ENCODE measurements at places on chromosomes 5 and 9. TPM values are rescaled to one million over a fixed set of nuclear protein-coding genes. Genes with fewer than 3 reads are reported as not detected.

The GHR gene
- 13.8 TPM for total RNA-seq

- no peak overlapping the region for H3K27ac ChIP-seq
- no peaks in the 10 kb centered on the region for H3K4me1 ChIP-seq
- no peak for DNase-seq
Measured at GRCh38 chr5:57681942-57682341, 199.3 kb upstream of the ACTBL2 start.

DNA sequence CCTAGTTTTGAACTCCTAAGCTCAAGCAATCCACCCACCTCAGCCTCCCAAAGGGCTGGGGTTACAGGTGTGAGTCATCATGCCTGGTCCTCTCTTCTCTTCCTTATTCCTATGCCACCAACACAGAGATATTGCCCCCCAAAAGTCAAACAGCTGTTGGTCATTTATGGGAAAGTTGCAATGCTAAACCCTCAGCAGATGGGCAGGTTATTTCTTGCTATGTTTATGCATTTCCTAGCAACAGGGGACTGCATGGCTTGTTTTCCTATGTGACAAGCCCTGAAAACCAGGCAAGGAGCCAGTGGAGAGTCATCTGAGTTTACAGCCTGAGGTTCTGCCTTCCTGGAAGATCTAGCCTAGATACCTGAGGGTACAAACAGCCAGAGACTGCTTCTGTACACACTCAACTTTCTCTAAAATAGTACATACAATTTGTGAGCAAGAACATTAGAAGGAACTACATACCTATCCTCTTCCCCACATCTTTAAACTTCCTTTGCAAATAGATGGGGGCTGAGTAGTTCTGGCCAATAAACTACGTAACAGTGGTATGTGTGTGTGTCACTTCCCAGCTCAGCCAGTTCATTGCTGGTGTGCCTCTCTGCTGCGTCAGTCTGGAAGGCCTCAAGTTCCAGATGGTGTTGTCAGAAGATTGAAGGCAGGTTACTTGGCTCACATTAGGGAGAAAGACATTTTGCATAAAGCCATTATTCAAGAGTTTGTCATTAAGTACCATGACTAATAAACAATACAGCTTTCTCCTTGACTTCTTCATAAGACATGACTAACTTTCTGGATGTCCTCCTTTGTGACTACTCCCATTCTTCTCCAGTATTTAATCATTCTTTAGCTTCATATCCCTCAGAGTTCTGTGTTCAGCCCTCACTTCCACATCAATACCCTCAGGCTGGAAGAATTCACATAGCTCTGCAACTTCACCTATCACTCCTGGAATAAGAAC lies 65.3 kb downstream of the CSNK1A1 start:
- H3K4me3 ChIP-seq = no peak overlapping the region
- no peaks in the 10 kb centered on the region for H3K36me3 ChIP-seq
- peak overlapping the region; percentile 3 for H3K27ac ChIP-seq

The LPAR1 gene
- 40.8 TPM for total RNA-seq

- no peaks in the 10 kb centered on the region for H3K36me3 ChIP-seq
- peaks cover 3% of the 10 kb centered on the region for H3K27me3 ChIP-seq
- H3K4me1 ChIP-seq = no peaks in the 10 kb centered on the region
- H3K27ac ChIP-seq = no peak overlapping the region
Measured at GRCh38 chr5:144035046-144035740, 135.3 kb downstream of the YIPF5 start.

The LHX3 gene
- total RNA-seq = not detected

The ICE1 gene
- 36.7 TPM for total RNA-seq

The NUDT12 gene
- total RNA-seq = 48.2 TPM

GRCh38 chr5:131104169-131104808 lies 60.8 kb downstream of the HINT1 start:
- H3K4me3 ChIP-seq = no peak overlapping the region
- no peaks in the 10 kb centered on the region for H3K27me3 ChIP-seq
- no peak for DNase-seq
- H3K27ac ChIP-seq = no peak overlapping the region
- H3K4me1 ChIP-seq = no peaks in the 10 kb centered on the region

GRCh38 chr9:124322618-124323432 lies 65.1 kb downstream of the NEK6 start:
- no peaks in the 10 kb centered on the region for H3K27me3 ChIP-seq
- no peak overlapping the region for H3K27ac ChIP-seq
- DNase-seq = no peak
- no peak overlapping the region for H3K4me3 ChIP-seq

The PFN3 gene
- total RNA-seq = not detected

The PCDHGB4 gene
- 12.5 TPM for total RNA-seq

DNA sequence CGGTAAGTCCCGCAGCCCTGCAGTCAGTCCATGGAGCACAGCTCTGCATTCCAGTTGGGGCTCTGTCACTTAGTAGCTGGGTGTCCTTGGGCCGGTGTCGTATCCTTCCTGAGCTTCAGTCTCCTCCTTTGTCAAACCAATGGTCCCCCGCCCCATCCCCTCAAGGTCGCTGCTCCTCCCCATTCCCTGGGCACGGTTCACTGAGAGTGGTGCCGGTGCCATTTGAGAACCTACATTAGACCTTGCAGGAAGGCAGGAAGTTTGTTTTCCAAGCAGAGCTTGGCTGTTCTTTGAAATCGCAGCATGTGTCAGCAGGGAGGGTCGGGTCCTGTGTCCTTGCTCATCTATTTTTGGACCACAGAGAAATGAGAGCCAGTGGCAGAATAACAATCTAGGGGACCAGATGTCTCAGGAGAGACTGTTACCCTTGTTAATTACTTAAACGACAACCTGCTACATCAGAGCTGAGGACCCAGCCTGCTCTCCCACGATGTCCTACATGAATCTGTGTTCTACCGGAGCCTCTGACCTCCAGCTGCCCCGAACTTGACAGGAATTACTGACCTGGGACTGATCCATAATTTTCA lies 21.7 kb upstream of the BARHL1 start:
- DNase-seq = no peak
- H3K4me1 ChIP-seq = peaks cover 12% of the 10 kb centered on the region
- no peaks in the 10 kb centered on the region for H3K36me3 ChIP-seq
- H3K27me3 ChIP-seq = no peaks in the 10 kb centered on the region
- no peak overlapping the region for H3K27ac ChIP-seq

The IRGM gene
- total RNA-seq = not detected

The DNAH5 gene
- total RNA-seq = 3.4 TPM

DNA sequence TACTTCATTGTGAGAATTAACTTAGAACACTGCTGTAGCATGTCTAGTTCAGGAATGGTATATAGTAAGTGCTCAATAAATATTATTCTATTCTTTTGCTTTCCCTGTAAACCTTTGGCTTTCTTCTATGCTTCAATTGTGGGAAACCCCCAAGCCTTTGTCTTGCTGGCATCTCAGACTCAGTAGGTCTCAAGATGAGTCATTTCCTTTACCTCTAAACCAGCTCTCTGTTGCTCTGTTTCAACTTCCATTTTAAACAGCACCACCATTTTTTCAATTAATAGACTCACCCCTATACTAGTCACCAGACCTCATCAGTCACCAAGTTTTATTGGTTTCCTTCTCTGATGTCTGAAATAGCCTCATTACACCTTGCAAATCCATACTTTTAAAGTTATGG lies 43.5 kb downstream of the DMAC1 start:
- H3K4me3 ChIP-seq = no peak overlapping the region
- no peak overlapping the region for H3K27ac ChIP-seq
- H3K36me3 ChIP-seq = no peaks in the 10 kb centered on the region
- DNase-seq = no peak
- no peaks in the 10 kb centered on the region for H3K4me1 ChIP-seq
- no peaks in the 10 kb centered on the region for H3K27me3 ChIP-seq

Data from thyroid gland (tissue), 4 donors.